ENCODE measurements at places on chromosomes 1 and 21. TPM values are rescaled to one million over a fixed set of nuclear protein-coding genes. Genes with fewer than 3 reads are reported as not detected.
A peak's percentile ranks its signal among the peaks of the same experiment; 100 is the strongest.

Gene IGSF9
- total RNA-seq, result 0.88 TPM

Gene MTMR11
- total RNA-seq, result 24.7 TPM

DNA sequence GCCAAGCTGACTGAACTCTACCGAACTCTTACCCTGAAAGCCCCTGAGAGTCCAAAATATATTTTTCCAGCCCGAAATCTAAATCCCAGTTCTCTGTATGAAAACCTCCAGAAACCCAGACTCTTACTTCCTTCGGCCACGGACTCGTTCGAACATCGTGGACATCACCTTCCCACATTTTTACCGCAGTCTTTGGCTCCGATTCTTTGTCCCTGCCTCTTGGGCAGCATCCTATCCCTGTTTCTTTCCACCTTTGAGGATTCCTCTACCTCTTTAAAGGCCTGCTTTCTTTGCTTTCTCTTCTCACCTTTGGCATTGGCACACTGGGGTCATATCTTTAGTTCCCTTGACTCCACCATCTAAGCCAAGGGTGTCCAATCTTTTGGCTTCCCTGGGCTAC lies 932 bp upstream of the USP24 start:
- no peak for DNase-seq
- no peaks in the 10 kb centered on the region for H3K4me1 ChIP-seq
- H3K4me3 ChIP-seq, result peak overlapping the region; percentile 73
- H3K27ac ChIP-seq, result peak overlapping the region; percentile 97

DNA sequence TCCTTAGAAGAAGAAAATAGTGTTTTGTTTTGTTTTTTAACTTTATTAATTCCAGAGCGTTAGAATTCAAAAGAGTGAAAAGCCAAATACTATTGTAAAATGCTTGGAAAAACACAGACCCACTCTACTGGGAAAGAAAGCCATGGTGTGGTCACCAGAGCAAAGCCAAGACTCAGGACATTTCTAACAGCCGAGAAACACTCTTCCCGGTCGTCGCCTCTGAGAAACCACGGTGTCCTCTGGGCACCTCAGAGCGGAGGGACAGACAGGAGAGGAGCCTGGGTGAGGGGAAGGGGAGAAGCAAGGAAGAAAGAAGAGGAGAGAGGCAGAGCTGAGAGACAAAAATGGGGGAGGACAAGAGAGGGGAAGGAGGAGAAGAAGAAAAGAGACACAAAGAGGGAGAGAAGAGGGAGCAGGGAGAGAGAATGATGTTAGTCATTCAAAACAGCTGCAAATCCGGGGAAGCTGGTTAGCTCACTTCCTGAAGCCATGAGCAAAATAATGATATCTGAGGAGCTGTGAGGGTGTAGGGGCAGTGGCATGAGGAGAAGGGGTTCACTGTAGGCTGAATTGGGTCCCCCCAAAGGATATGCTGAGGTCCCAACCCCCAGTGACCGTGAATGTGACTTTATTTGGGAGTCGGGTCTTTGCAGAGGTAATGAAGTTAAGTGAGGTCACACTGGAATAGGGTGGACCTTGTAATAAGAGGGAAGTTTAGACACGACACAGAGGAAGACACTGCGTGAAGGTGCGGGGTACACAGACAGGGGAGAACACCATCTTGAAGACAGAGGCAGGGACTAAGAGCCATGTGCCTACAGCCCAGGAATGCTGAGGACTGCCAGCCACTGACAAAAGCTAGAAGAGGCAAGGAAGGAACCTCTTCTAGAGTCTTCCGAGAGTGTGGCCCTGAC lies 58.2 kb upstream of the DMRTB1 start:
- no peaks in the 10 kb centered on the region for H3K36me3 ChIP-seq
- H3K4me3 ChIP-seq, result no peak overlapping the region
- no peaks in the 10 kb centered on the region for H3K4me1 ChIP-seq
- H3K27me3 ChIP-seq, result no peaks in the 10 kb centered on the region
- H3K27ac ChIP-seq, result no peak overlapping the region
- DNase-seq, result no peak

Data from kidney (tissue), 22 donors.